Activated CD4-positive, alpha-beta T cell treated with anti-CD3 and anti-CD28 coated beads, Interleukin-10, Interleukin-2, amounts not matched to agents 100 ng/mL and 50 ng/mL, durations not matched to agents 16 hours and 8 hours (primary cell): ENCODE measurements at places on chromosomes 4 and X.

DNA sequence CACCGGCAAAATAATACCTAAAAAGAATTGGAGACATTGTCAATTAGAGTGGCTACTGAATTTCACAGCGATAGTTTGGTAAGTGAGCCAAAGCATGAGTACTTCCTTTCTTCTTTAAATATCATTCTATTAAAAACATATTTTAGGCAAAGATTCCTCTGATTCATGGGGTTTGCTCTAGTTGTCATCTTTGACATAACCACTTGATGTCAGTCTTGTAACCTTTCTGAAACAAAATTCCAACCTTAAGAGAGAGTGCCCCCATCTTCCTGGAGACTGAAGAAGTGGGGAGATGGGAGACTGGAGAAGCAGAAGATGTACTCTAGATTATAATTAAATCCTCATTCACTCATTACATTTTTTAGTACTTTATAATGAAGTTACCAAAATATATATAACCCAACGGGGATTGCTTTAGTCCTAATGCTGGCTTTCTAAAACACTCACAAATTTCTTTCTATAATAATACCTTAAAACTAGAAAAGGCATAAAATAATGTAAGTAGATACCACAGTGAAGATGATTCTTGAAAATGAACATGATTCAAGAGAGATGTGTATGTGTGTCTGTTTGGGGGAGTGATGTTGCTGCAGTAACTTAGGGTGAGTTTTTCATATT lies 96.4 kb downstream of the EMCN start:
- no peak for DNase-seq

GRCh38 chr4:56197387-56197786 lies 189.9 kb downstream of the AASDH start:
- no peak for DNase-seq

DNA sequence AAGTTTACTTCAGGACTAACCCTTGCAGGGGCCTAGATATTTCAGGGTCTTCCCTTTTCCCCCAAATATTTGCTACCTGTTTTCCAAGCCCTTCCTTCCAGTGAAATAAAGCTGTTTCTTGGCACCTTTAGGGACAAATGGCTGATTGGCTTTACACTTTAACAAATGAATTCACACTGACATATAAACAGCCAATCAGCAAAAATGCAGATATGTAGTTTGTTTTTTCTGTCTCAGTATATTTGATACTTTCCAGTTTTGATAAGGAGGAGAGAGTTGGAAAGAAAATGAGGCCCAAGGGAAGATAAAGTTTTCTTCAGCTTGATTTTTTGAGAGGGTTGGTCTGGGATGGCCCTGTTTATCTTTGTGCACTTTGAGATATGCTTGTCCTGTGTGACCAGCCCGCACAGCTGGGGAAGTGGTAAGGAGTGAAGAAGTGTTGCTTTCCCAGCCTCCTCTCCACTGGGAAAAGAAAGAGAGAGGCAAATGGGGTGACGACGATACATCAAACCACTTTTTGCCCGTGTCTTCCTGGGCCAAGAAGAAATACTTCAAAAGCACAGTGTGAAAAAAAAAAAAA lies 67.5 kb downstream of the MGST2 start:
- no peak for DNase-seq

DNA sequence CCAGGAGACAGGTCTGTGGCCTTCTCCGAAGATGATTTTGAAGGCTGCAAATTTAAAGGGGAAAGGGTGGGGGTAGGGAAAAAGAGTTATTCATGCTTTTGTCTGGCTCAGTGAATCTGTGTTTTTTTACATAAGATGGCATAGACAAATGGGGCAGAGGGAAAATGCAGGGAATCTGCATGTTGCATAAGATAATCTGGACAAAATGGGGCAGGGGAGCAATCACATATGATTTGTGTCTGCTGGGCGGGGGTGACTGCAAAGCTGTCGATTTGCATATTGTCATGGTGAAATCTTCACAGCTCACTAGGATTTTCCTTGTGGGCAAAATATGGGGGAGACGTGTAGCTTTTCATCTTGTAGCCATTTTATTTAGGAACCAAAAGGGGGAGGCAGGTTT lies 29.4 kb upstream of the GYG2 start:
- no peak for DNase-seq

- DNase-seq = no peak
Measured at GRCh38 chrX:129755779-129756650, 17.2 kb downstream of the XPNPEP2 start.

DNA sequence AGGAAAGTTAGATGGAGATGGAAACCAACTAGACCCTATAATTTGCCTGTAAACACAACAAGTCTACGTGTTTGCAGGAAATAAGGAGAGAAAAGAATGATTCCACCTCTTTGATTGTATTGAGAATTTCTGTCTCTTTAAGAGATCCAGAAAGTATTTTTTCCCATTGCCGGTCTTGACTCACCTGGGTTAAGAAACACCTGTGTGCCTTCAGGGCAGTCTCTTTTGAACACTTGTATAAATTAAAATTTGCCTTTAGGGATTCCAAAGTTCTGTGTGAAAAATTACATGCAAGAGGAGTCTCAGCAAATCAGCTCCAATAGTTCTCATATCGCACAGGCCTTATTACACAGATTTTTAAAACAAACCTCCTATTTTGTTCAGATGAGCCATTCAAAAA lies 46.0 kb upstream of the SMAD1 start:
- no peak for DNase-seq

DNA sequence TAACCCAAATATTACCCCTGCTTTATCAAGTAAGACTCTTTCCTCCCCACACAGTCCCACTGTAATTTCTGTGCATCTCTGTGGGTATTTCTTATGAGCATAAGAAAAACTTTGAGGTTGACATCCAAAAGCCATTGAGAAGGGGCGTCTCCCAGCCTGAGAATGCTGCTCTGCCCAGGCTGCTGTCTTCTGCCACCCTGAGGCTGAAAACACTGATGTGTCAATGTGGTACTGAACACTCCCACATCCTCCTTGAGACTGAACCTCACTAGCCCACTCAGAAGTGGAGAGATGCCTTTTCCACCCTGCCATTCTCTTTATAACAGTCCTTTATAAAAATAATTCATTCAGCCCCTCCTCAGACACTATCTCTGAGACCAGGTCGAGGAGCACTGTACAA lies 120.8 kb downstream of the SMIM20 start:
- peak; percentile 58 for DNase-seq

- no peak for DNase-seq
Measured at GRCh38 chr4:185092535-185093197, 50.4 kb upstream of the SLC25A4 start.

- DNase-seq = no peak
Measured at GRCh38 chr4:14410516-14410915, 591.8 kb upstream of the CPEB2 start.
